ENCODE measurements at places on chromosomes 3 and 15.

- DNase-seq, result no peak
Observed at GRCh38 chr3:192812743-192813383, 85.5 kb upstream of the FGF12 start.

DNA sequence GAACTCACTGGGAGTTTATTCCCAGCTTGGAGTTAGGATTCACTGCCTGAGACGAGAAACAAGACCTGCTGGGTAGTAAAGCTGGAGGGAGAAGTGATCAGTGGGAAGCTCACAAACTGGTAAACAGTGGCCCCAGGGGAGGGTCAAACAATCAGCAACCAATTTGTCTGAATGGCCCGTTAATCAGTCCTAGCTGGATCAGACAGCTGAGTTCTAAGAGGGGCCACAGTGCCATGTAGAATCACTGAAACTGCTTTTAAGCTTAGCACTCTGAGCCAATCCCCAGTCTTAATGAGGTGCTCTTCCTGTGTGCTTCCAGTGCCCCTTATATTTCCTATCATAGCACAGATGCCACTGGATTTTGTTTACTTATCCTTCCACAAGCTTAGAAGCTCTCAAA, 591.7 kb downstream of the RSL24D1 start:
- DNase-seq, result no peak

DNA sequence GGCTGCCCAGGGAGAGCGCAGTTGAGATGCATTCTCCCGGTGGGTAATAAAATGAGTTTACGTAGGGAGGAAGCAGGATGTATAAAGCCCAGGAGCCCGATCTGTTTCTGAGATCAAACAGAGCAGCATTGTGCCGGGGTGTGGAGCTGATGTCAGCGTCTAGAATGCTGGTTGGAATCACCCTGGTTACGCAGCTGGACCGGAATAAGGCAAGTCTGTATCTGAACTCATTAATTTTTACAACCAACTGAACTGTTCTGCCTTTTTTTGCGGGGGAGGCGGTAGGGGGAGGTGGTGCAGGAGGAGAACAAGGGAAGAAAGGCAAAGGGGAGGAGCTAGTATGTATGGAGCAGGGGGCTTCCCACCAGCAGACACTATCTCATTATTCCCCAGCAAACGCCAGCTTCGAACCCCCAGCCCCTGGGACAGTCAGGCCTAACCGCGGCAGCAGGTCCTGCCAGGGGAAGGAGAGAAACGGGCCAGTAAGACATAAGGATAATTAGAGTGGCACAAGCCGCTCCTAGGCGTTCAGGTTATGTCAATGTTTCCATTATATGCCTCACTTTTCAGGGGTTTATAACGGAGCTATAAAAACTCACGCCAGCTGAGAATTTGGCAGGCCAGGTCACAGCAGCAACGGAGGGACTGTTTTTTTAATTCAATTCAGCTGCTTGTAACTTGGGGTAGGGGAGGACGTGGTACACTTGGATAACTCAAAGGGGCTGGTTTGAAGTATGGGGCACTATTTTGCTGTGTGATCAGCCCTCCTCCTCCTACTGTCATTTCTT, 175.3 kb upstream of the HES1 start:
- no peak for DNase-seq

DNA sequence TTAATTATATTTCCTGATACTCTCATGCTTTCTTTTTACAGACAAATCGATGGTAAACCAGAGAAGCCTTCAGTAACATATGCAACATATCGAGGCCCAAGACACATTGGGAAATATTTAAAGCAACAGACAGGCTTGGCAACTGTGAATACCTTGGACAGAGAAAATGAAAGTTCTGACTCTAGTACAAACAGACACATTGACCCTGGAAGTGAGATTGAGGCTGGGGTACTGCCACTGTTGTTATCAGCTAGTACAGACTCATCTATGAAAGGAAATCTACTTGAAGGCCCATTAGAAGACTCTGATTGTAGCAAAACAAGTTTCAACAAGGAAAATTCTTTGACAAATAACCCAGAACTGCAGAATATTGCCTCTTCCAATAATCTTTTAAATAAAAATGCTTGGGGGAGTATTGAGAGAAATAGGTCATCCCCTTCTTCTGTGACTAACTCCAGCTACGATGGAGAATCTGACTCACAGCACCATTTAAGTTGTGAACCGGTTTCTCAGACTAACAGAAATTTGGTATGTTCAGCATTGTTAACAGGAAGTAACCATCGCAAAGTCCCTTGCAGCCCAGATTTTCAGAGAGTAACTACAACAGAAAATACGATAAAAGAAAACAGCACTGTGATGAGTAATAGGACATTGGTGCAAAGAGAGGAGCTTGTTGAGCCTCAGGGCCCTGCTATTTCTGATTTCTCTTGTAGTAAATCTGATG, 50.2 kb downstream of the CRYBG3 start:
- no peak for DNase-seq

GRCh38 chr3:105493305-105493892, 126.7 kb downstream of the ALCAM start:
- no peak for DNase-seq

DNA sequence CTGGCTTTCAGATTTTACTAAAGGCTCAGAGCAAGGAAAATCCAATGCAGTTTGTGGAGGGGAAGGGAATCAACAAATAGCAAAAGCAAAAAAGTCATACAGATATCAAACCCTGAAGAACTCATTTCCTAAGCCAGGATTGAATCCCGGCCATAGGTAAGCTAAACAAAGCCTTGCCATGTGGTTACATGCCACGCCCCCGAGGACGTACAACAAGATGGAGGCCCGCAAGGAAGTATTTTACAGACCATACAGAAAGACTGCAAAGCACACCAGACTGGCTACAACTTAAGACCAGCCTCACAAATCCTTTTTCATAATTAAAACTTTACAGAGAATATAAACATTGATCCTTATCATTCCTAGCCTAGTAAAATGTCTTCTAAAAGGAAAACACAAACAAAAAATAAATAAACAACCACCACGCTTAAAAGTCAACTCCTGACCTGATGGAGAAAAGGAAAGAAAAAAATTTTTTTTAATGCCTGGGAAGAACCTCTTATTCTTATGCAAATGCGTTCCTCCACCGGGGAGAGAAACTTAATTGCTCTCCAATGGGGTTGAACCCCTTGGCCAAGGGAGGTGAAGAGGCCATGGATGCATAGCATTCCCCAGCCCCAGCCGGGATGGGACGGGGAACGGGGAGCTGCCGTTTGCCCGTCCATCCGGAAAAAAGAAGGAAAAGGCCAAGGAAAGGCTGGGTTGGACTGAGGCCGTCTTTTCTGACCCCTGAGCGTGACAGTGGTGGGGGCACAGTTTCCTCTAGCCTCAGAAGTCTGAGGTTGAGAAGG, 39.3 kb downstream of the IL1RAP start:
- DNase-seq, result no peak

- no peak for DNase-seq
Observed at GRCh38 chr3:13336592-13336991, 83.5 kb downstream of the NUP210 start.

GRCh38 chr15:98853161-98853560, 154.4 kb downstream of the PGPEP1L start:
- peak; percentile 89 for DNase-seq

DNA sequence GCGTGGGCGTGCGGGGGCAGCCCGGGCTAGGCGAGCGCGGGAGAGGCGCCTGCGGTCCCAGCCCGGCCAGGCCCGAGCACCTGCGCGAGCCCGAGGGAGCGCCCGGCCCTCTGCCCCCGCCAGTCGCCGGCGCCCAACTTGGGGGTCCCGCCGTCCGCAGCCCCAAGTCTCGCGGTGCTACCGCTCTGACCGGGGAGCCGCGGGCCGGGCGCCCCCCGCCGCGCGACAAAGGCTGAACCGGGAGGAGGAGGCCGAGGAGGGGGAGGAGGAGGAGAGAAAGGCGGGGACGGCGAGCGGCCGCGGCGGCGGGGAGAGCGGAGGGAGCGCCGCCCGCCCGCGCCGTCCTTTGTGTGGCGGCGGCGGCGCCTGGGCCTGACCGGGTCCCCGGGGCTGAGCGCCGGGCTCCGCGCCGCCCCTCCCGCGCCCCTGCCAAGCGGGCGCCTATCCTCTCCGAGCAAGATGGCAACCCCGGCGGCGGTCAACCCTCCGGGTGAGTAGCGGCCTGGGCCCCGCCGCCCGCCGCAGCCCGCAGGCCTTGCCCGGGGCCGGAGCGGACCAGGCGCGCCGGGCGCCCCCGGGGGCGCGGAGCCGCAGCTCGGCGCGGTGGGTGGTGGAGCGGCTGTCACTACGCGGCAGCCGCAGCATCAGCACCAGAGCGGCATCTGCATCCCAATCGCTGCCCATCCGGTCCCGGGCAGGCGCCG, at the start of gene ARNT2:
Gene ARNT2, plus strand, starts transcription at position 326 of the 704 bp plus-strand sequence. Its CDS starts 134 bp downstream, at position 460.
- DNase-seq, result no peak

DNA sequence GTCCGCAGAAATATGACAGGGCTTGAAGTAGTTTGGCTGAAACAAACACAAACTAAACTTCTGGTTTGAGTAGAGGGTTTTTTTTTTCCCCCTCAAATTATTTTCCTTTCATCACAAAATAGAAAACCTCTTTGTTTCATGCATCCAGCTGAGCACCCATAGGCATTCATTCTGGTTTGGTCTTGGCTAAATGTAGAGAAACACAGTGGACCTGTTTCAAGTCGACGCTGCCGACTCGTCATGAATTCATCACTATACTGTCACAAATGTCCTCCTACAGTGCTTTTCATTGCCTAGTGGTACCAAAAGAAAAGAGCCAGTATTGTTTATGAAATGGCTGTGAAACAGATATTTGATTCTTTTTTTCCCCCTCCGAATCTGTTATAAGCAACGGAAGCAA, 52.4 kb upstream of the GYG1 start:
- no peak for DNase-seq

- no peak for DNase-seq
Observed at GRCh38 chr15:78938658-78939488, 6.0 kb downstream of the CTSH start.

DNA sequence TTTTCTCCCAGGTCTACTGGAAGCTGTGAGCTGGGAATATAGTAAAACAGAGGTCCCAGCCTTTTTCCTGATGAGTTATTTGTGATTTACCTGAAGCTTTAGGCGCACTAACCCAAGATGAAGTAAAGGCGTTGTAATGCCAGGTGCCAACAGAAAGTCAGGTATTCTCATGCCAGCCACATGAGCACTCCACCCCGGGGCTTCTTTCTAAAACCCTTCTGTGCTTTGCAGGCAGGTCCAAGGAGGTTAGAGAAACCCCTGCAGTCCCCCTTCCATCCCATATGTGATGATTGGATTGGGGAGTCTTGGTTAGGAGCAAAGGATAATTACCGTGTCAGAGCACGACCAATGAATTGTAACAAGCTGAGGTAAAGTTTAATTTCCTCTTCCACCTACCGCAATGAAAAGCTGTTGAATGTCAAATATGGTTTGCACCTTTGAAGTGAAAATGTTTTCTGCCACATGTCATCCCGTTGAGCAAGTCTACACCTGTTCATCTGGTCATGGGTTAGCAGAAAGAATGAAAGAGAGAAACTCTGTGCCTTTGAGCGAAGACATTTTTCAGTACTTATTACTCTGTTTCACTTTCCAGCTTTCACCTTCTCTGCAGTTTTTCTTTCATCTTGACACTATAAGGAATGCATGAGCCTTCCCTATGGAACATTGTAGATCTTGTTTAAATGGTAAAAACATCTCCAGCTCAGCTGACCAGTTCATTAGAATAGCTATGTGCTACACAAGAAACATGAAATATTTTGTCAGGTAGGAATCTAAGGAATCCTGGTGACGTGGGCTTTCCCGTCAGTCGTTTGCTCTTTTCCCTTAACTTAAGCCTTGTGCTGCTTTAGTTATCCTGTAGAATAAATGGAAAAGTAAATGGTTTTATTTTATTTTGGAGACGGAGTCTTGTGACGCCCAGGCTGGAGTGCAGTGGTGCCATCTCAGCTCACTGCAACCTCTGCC, 204.6 kb upstream of the IL12A start:
- no peak for DNase-seq

GRCh38 chr3:10300087-10300486, 7.3 kb upstream of the GHRL start:
- no peak for DNase-seq

GRCh38 chr3:183300996-183301562, 48.0 kb downstream of the B3GNT5 start:
- no peak for DNase-seq
